NCI-H2029 treated with DMSO at 0.1 percent for 48 hours (cell line): ENCODE measurements at places on chromosomes 5 and 9.

DNA sequence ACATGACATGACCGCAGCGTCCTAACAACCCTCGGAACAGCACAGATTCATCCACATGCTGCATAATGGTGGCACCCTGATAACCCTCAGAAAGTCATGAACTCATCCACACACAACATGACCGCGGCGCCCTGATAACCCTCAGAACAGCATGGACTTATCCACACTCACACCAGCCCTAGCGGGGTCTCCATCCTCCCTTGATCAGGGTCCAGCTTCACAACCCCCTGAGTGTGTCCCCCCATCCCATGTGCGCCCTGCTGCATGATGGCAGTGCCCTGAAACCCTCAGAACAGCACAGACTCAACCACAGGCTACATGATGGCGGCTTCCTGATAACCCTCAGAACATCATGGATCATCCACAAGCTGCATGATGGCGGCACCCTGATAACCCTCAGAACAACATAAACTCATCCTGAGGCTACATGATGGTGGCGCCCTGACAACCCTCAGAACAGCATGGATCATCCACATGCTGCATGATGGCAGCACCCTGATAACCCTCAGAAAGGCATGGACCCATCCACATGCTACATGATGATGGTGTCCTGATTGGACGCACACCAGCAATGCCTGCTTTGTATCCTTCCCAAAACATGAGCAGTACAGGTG is 28.3 kb downstream of the SLC6A3 start:
- no peak for DNase-seq

GRCh38 chr9:87873607-87874303 is 8.9 kb upstream of the SPATA31E1 start:
- DNase-seq, result no peak

DNA sequence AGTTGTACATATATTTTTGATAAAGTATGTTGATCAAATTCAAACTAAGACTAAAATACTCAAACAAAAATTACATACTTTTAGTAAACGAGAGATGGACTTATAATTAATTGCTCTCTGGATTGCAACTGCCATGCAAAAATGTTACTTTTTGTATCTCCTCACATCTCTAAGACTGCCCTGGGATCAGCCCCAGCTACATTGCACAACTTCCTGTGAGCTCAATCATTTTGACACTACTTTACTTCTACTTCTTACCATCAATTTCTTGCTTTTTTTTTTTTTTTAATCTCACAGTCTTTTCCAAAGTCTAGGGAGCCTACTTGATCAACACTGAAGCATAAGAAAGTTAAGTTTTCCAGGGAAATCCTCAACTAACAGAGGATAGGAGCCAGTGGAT is 506.0 kb upstream of the CDH10 start:
- DNase-seq, result no peak

- DNase-seq, result no peak
Measured at GRCh38 chr5:124889486-124889825, 143.0 kb upstream of the ZNF608 start.

DNA sequence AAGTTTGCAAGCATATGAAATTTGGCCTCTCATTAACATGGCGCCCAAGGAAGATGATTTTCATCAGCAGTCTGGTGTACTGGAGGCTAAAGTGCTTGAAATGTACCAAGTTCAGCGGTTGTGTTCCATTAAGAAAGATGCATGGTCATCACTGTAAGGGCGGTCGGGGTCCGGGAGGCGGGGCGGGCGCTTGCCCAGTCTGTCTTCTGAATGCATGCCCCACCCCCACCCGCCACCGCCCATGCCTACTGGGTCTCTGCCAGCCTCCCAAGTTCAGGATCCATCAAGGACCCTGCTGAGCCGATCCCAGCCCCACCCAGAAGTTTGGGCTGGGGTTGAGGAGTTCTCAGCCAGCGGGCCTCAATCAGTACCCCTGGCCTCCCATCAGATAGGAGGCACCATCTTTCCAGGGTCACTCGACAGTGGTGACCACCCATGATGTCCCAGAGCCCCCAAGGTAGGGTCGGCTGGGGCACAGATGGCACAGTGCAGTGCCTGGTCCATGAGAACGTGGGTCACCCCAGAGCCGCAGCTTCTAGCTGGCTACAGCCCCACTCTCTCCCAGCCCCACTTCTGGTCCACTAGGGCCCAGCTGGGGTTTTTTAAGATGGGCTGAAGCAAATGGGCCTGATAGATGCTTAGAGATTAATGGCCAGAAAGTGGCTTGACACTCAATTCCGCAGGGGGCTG is 24.4 kb upstream of the PRDM12 start:
- DNase-seq, result no peak

DNA sequence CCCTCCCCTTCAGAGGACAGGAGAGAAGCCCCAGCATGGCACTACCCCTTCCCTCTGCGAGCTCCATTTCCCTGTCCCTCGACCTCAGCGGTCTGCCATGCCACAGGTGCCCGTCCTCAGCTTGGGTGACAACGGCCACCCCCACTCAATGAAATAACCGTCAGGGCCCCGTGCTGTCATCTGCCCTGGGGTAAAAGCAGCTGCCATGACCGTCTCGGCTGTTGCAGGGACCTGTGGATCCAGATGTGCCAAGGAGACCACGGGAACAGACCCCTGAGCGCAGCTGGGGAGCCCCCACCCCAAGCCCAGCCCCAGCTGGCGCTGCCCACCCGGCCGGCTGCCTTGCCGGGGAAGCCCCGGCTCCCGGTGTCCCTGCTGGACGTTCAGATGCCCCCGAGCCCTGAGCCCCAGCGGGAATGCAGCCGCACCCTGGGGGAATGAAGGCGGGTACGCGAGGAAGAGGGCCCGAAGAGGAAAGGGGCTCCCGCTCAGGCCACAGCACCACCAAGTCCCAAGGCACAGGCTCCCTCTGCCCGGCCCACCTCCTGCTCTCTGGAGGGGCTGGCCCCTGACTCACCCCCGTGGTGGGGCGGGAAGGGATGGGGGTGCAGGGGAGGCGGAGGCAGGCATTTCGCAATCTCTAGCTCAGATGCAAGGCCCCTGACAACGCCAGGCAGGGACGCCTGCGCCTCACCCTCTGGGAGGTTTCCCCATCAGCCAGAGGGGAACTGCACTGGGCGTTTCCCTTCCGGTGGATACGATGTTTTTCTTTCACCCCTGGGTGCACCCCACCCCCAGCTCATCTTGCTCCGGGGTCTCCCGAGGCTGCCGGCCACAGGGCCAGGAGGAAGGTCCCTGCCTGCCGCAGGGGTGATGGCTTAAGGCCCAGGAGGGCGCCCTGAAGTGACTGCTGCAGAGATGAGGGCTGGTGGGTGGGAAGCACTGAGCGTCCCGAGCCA is 49.2 kb downstream of the NACC2 start:
- DNase-seq, result no peak

DNA sequence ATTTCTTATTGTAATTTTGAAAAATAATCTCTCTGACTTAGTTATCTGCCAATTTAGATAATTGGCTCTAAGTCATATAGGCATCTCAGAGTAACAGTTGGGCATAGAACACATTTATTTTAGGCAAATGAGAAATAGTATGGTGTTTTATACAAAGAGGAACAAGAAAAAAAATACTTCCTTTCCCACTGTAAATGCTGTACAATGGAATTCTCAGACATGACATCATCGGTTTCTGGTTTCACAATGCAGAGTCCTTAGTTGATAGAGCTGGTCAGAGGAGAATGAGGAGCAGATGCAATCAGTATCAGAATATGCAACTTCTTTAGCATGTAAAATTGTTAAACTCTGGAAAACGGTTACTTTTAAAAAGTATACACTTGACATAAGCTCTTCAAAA is 49.4 kb downstream of the PLK2 start:
- DNase-seq, result no peak

GRCh38 chr5:373710-374602 is 52.4 kb downstream of the AHRR start:
- no peak for DNase-seq

- no peak for DNase-seq
Measured at GRCh38 chr5:23675456-23675855, 168.0 kb downstream of the PRDM9 start.

DNA sequence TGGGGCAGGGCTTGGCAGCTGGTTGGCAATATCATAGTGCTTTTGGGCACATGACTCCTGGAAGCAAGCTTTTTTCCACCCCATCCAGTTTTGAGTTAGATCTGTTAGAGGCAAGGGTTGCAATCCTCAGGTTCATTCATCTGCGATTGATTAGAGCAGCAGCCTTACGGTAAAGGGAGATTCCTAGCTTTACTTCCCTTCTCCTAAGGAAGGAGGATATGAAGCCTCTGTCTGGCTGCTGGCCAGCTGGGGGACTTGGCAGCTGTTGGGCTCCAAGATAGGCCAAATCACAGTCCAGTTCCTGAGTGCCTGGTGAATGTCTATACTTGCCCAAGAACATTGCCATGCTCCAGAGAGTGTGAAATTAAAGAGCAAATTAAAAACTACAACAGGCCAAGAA is 113.4 kb upstream of the CCNH start:
- DNase-seq, result no peak

GRCh38 chr5:151670953-151671636 is 15.6 kb downstream of the SPARC start:
- DNase-seq, result no peak

GRCh38 chr5:136424835-136425584 is 59.7 kb upstream of the TRPC7 start:
- peak; percentile 52 for DNase-seq

GRCh38 chr9:92290785-92291429 is 2.6 kb downstream of the IARS1 start:
- no peak for DNase-seq

- DNase-seq, result no peak
Measured at GRCh38 chr5:11477786-11478185, 426.5 kb downstream of the CTNND2 start.

DNA sequence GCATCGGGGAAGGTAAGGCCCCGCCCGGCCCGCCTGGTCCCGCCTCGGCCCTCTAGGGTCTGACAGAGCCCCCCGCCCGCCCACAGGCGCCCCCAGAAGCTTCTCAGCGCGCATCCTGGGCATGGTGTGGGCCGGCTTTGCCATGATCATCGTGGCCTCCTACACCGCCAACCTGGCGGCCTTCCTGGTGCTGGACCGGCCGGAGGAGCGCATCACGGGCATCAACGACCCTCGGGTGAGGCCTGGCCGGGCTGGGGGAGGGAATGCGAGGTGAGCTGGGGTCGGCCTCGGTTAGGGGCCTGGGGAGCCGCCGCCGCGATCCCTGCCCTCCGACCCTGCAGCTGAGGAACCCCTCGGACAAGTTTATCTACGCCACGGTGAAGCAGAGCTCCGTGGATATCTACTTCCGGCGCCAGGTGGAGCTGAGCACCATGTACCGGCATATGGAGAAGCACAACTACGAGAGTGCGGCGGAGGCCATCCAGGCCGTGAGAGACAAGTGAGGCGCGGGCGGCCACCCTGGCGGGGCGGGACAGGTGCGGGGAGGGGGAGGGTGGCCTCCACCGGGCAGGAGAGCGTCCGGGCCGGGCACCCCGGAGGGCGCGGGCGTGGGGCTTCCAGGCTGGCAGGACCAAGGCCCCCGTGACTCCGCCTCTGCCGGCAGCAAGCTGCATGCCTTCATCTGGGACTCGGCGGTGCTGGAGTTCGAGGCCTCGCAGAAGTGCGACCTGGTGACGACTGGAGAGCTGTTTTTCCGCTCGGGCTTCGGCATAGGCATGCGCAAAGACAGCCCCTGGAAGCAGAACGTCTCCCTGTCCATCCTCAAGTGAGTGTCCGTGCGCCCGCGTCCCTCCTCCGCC is 7.1 kb downstream of the LRRC26 start:
- no peak for DNase-seq

DNA sequence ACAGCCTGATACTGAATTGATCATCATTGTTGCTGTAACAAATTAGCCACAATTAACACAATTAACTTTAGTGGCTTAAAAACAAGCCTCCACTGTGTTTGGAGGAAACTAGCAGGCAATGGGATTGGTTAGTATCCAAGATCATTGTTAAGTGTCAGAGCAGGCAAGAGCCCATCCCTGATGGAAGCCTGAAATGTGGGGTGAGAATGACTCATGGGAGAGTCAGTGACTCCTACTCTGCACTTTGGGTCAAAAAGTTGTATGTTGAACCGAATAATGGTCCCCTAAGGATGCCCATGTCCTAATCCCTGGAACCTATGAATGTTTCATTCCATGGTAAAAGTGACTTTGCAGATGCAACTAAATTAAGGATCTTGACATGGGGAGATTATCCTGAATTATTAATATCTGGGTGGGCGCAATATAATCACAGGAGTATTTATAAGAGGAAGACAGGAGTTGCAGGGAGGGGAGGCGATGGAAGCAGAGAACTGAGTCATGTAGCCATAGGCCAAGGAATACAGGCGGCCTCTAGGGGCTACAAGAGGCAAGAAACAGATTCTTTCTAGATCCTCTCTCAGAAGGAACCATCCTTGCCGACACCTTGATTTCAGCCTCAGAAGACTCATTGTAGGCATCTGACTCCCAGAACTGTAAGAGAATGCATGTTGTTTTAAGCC is 28.8 kb downstream of the ALG2 start:
- DNase-seq, result no peak

GRCh38 chr5:72077390-72077789 is 29.9 kb upstream of the MAP1B start:
- no peak for DNase-seq

- DNase-seq, result no peak
Measured at GRCh38 chr5:101937041-101937440, 359.0 kb downstream of the SLCO4C1 start.

DNA sequence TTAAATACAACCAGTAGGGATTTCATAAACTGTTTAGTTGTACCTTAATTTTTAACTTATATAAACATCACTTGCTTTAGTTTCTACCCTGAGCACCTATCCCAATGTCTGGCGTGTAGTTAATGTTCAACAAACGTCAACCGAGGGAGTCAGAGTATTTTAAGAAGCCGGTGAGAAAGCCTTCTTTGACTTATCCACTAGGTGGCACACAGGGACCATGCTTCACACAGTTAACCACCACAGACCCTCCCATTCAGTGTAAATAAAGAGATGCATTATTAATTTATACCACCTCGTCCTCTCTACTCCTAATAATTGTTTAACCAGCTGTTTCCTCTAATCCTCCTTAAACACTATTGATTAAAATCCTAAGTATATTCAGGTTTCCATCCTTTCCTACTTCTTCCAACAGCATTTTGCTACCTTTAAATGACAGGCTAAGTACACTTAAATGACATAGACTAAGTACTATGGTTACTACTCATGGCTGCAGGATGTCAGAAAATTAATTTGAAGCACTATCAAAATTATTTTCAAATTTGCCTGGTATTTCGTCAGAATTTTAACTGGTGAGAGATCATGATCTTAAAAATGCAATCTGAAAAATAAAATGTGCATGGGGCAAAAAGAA is 2.3 kb downstream of the HAPLN1 start:
- DNase-seq, result peak; percentile 50

- no peak for DNase-seq
Measured at GRCh38 chr9:137757139-137757538, 120.4 kb upstream of the CACNA1B start.

GRCh38 chr5:106854922-106855321 is 815.8 kb downstream of the EFNA5 start:
- no peak for DNase-seq

- DNase-seq, result no peak
Measured at GRCh38 chr9:124264823-124265233, 7.1 kb downstream of the NEK6 start.

- DNase-seq, result no peak
Measured at GRCh38 chr9:97543561-97543960, 42.1 kb downstream of the TMOD1 start.
